ENCODE measurements at places on chromosomes 11 and 22.

- DNase-seq = no peak
Observed at GRCh38 chr11:130101661-130102060, 32.0 kb downstream of the APLP2 start.

GRCh38 chr11:127259102-127259501 is 258.5 kb upstream of the KIRREL3 start:
- no peak for DNase-seq

GRCh38 chr11:36266767-36267166 is 22.5 kb downstream of the COMMD9 start:
- DNase-seq = no peak

DNA sequence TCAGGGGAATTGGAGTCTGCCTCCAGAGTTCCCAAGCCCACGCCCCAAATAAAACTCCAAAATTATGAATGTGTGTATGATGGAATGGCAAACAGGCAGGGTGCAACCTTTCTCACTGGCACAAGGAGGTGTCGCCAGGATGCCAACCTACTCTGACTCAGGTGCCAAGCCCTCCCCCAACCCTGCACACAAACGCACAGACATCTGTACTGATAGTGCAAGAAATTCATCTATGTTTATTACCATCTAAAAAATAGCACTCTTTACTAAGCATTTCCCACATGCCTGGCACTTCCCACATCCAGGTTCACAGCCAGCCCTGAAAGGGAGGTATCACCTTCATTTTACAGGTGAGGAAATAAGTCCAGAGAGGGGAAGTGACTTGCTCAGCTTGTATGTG is 1.2 kb downstream of the PLA2G3 start:
- DNase-seq = no peak

DNA sequence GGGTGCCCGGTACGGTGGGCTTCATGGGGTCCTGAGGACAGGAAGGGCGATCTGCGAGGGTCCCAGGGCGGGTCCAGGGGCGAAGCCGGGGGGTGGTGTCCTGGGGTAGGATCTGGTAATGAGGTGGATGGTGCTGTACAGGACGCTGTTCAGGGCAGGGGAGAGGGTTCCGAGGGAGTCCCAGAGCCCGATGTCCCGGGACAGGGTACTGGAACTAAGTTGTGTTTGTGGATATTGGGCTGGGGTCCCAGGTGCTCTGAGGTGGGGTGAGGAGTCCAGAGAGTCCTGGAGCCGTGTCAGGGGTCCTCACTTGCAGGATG is 426 bp downstream of the LZTR1 start:
- no peak for DNase-seq

DNA sequence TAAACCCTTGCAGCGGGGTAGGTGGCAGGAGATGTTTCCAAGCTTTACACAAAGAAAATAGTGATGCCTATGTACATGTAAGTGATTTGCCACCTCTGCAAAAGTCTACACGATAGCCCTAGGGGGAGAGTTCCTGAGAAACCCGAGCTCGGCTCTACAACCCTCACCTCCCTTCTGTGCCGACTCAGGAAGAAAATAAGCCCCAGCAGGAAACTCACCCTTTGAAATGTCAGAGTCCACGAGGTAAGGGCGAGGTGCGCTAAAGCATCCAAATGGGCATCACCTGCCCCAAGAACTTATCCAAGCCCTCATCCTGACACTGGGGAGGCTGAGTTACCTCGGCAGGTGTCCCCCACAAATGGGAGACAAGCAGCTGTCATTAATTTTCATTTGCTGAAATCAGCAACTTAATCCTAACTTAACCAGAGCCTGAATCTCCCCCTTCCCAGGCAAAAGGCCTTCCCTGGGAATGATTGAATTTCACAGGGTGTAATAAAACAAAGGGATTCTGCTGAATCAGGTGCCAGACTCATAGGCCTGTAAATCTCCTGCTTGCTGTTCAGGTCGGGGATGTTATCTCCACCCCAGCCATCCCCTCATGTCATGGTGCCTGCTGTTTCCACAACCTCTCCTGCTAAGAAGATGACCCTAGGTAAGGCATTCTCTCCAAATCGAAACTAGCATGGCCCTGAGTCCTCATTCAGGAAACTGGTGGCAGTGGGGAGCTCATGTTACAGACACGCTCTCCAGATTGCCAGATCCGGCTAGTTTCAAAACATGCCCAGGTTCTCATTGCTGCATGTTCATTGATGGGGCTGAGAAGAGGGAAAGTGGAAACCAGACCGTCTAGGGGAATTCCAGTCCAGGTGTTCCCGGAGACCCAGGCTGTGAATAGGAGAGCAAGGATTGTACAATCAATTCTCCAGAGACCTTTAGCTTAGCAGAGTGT is 105.3 kb upstream of the KIRREL3 start:
- no peak for DNase-seq

DNA sequence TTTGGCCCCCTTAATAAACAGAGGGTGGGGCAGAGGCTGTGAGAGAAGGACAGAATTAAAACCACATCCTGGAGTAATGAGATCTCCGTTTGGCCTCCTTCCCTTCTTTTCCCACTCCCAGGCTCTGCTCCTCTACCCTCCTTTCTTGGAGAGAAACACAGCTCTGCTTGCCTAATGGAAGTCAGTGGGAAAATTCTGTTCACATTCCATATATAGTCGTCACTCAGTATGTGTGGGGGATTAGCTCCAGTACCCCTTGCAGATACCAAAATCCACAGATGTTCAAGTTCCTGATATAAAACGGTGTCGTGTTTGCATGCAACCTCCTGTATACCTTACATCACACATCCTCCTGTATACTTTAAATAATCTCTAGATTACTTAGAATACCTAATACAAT is 37.6 kb upstream of the THY1 start:
- DNase-seq = no peak

DNA sequence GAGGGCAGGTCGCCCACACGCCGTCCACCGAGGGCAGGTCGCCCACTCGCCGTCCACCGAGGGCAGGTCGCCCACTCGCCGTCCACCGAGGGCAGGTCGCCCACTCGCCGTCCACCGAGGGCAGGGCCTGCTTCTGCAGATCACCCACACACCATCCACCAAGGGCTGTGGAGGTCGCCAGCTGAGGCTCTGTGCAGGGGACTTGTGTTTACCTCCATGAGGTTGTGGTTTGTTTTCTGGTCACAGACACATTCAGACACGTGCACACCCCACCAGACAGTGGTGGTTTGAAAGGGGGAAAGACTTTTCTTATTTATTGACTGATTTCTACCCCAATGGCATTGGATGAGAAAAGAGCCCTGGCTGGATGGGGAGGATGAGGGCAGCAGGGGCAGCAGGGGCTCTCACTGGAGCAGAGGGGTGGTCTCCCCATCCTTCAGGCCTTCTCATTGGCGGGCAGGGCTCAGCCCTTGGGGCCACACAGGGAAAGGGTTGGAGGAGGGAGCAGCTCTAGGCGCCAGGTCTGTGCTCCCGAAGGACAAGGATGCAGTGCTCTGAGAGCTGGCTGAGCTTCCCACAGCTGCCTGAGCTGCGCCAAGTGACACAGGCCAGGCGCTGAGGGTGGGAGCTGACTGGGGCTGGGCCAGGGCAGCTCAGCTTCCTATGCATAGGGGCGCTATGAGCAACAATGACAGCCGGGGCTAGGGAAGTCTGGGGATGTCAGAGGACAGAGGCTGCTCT is 252.6 kb upstream of the B3GAT1 start:
- DNase-seq = no peak

GRCh38 chr11:114307524-114308203 is 11.5 kb downstream of the NNMT start:
- DNase-seq = no peak

DNA sequence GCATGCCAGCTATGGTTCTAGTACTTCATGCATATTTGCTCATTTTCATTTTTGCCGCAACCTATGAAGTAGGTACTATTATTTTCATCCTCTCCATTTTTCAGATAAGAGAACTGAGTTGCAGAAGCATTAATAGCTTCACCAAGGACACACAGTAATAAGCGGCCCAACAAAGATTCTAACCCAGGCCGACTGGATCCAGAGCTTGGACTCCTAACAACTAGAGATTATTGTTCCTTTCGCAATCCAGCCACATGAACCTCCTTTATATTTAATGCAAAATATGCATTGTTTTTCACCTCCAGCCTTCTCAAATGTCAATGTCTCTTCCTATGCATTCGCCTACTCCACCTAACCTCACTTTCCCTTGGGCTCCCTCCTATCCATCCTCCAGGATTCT is 148.3 kb downstream of the CCDC34 start:
- no peak for DNase-seq

- DNase-seq = no peak
Observed at GRCh38 chr11:8234910-8235309, 28.8 kb downstream of the LMO1 start.

- no peak for DNase-seq
Observed at GRCh38 chr22:23764899-23765881, 2.4 kb downstream of the C22orf15 start.

GRCh38 chr22:39953101-39953500 is 7.1 kb upstream of the TMA7B start:
- DNase-seq = no peak

- no peak for DNase-seq
Observed at GRCh38 chr22:47051441-47052071, 289.1 kb downstream of the TBC1D22A start.

GRCh38 chr11:95398437-95399112 is 167.6 kb upstream of the SESN3 start:
- no peak for DNase-seq

- DNase-seq = no peak
Observed at GRCh38 chr11:73912026-73912425, 35.2 kb downstream of the PAAF1 start.

GRCh38 chr22:22993184-22993583 is 77.1 kb upstream of the GNAZ start:
- DNase-seq = no peak

DNA sequence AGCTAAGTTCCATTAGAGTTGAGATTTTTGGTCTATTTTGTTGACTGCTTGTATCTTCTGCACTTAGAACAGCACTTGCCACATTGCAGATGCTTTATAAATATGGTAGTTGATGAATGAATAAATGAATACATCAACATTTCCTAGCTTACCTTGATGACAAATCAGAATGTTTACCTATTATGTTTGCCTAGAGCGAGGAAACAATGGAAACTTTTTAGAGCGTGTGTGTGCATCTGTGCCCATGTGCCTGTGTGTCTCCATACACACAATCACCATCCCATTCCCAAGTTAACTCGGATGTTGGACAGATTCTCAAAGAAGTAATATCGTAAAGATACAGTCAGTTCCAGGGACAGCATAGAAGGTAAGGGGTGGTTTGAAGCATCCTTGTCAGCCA is 139.1 kb downstream of the DBX1 start:
- DNase-seq = no peak

- DNase-seq = no peak
Observed at GRCh38 chr22:27571463-27572277, 229.9 kb downstream of the MN1 start.

DNA sequence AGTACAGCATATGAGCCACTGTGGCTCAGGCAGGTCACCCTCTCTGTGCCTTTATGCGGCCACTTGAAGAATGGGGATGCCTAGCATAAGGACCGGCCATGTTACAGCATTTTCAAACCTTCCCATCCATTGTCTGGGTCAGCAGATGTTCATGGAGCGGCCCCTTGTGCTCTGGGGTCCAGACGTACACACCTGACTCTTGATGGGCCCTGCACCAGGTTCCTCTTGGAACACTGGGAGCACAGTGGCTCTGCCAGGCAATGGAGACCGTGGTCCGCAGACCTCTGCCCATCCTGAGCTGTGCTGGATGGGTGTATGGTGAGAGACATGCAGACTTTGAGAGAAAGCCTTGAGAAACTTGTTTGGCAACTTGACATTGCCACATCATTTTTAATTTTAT is 9.8 kb downstream of the PRDM11 start:
- DNase-seq = no peak

DNA sequence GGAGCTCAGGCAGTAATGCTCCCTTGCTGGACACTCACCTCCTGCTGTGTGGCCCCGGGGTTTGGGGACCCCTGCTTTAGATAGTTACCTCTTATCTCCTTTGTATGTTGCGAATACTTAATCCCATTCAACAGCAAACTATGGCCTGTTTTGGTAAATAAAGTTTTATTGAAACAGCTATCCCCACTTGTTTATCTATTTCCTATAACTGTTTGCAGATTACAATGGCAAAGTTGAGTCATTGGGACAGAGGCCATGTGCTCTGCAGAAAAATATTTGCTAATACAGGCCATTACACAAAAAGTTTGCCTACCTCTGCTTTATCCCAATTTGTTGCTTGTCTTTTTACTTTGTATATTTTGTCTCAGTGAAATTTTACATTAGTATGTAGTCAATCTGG is 68.4 kb downstream of the CACNA1I start:
- no peak for DNase-seq

DNA sequence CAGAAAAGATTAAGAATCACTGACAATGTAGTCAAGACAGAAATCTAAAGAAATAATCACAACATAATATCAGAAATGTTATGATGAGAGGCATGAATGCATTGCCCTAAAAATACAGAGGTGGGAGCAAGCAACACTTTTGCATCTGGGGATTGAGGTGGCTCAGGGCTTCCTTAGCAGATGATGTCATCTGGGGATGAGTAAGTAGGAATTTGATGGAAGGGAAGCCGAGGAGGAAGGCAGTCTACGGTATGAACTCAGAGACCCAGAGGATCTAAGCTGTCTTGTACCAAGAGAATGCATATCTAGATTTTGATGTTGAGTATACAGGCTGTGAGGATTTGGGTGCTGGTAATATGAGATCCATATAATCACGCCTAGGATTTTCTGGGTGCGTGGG is 193.0 kb upstream of the SNX19 start:
- no peak for DNase-seq

- no peak for DNase-seq
Observed at GRCh38 chr22:37283393-37283937, 1.2 kb downstream of the CYTH4 start.

DNA sequence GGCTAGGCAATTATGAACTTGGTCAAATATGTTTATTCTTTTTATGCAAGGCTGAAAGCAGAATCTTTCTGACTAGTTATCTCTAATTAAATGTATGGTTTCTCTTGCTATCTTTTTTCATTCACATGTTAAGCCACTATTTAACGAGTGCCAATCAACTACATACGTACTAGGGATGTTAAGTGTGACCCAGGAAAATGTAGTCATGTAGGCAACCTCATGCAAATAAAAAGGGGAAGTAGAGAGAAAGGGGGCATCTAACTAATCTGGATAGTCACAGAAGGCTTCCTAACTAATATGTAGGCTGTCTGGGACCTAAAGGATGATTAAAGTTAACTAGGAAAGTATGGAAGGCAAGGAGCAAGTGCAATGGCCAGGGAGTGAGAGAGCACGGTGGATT is 23.5 kb downstream of the TBRG1 start:
- DNase-seq = no peak

DNA sequence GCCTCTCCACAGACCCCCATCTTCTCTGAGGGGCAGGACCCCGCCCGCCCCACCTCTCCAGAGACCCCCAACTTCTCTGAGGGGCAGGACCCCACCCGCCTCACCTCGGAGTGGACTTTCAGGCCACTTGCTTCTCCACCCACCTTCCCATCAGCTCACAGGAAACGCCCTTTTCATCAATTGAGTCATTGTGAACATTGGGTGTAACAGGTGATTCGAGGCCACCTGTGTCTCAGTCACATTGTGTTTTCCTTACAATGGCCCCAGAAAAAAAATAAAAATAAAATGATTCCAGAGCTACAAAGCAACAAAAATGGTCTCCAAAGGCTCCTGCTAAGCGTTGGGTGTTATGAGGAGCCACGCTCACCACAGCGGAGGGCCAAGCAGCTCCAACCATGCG is 36.0 kb downstream of the BRD1 start:
- DNase-seq = no peak
